ENCODE measurements at places on chromosomes 13 and 19.

GRCh38 chr19:39823686-39824085 lies 10.3 kb downstream of the DYRK1B start:
- DNase-seq, result no peak

DNA sequence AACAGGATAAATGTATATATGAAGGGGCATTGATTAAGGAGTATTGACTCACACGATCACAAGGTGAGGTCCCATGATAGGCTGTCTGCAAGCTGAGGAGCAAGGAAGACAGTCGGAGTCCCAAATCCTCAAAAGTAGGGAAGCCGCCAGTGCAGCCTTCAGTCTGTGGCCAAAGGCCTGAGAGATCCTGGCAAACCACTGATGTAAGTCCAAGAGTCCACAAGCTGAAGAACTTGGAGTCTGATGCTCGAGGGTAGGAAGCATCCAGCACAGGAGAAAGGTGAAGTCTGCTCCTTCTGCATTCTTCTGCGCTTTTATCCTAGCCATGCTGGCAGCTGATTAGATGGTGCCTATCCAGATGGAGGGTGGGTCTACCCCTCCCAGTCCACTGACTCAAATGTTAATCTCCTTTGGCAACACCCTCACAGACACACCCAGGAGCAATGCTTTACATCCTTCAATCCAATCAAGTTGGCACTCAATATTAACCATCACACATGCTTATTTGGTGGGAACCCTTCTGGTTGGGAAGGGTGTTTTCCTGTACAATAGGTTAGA lies 55.1 kb downstream of the SLAIN1 start:
- DNase-seq, result no peak

- DNase-seq, result no peak
Measured at GRCh38 chr19:49752701-49753100, 10.4 kb downstream of the TSKS start.

DNA sequence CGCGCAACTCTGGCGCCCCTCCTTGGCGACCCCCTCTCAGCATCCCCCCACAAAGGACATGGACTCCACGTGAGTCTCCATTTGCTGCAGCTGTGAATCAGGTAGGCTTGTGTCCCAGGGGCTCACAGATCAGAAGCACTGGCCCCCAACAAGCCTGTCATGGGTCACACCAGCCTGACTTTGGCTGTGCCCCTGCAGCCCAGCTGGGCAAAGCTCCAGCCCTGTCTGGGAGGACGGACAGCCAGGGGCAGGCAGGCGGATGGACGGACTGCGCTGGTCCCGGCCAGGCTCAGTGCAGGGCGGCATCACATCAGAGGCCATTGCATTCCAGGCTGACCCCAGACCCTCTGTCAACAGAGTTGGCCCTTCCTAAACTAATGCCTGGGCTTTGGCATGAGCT lies 28.4 kb upstream of the ISYNA1 start:
- no peak for DNase-seq

DNA sequence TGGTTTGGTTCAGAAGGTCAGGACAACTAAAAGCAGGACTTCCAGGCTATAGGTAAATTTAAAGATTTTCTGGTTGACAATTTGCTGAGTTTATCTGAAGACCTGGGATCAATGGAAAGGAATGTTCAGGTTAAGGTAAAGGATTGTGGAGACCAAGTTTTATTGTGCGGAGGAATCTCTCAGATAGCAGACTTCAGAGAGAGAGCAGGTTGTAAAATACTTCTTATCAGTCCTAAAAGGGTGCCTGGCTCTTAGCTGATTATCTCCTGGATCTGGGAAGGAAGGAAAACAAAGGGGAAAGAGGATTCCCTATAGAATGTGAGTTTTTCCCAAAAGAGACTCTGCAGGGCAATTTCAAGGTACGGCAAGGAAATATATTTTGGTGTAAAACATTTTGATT lies 851.5 kb downstream of the DACH1 start:
- no peak for DNase-seq

- no peak for DNase-seq
Measured at GRCh38 chr13:22505489-22505888, 675.3 kb upstream of the SGCG start.

DNA sequence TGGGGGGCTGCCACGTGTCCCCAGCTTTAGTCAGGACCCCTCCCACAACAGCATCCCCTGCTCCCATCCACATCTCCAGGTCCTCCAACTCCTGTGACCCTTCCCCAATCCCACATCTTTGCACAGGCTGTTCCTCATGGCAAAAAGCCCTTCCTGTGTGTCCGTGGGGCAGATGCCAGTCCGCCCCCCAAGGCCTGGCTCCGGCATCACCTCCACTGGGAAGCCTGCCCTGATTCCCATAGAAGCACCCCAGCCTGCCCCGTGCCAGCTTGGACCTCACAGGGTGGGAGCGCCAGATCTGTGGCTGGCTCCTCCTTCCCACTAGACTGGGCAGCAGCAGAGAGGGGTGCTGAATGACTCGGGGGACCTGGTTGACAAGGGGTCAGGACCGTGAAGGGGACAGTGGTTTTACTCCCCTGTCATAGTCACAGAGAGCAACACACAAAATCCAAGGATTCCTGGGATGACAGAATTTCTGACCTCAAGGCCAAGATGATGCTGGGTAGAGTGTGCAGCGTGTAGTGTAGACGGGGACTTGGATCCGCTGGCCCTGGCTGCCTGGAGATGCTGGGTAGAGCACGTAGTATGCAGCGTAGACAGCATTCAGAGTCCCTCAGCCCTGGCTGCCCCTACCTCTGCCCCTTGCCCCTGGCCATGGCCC lies 13.3 kb downstream of the KLF2 start:
- no peak for DNase-seq

GRCh38 chr19:3434630-3435553 lies 45.4 kb downstream of the SMIM24 start:
- DNase-seq, result peak; percentile 98

DNA sequence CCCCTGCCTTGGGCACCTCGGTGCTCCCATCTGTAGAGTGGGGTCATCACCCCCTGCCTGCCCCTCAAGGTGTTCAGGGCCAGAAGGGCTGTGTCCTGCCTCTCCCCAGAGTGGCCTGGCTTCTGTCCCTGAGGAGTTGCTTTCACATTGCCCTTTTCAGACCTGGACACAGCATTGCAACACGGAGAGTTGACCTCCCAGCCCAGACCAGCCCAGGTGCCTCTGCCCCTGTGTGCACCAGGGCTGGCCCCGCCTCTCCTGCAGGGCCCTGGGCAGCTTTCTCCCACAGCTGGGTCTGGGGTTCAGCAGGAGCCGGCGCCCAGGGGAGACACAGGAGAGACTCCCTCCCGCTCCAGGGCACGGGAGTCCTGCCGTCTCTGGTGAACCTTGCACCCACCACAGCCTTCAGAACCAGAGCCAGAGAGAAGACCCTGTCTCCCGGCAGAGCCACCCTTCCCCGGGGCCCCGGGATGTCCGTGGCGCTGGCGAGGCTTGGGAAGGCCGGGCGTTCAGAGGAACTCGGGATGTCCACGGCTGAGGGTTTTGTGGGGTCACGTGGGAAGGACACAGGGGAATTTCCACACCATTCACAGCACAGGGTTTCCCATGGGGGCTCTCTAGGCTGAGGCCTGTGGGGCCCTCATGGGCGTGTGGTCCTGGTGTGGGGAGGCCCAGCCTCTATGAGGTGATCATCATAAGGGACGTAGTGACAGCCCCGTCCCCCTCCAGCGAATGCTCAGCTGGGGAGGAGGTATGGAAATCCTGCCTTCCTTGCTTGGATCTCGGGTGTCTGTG lies 23.2 kb downstream of the C13orf46 start:
- no peak for DNase-seq

DNA sequence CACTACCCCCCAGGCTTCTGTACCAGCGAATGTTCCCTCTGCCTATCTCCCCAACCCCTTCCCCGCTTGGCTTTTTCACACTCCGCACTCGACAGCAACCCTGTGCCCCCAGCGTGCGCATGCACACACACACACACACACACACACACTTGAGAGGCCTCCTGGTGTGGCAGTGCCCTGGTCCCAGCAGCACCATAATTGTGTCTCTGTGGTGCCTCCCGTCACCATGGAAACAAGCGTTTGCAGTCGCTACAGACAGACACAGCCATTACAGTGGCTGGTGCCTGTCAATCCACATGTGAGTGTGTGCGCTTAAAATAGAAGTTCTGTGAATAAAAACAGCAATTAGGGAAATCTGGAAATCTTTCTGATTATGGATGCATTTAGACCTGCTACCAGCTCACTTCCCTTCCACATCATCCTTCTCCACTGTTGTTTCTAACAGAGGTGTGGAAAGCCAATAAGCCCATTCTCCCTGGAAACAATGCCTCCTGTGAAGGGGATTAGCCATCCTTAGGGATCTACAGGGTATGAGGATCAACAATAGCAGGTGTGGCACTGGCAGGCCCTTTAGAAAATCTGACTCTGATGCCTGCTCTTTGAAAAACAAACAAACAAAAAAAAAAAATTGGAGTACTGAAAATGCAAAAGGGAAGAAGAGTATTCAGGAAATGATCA lies 146.3 kb downstream of the DCLK1 start:
- DNase-seq, result no peak
